Psoas muscle (tissue), 8 donors: ENCODE measurements at places on chromosomes 3 and 15. TPM values are rescaled to one million over a fixed set of nuclear protein-coding genes. Genes with fewer than 3 reads are reported as not detected.
A peak's percentile ranks its signal among the peaks of the same experiment; 100 is the strongest.

The ARL8B gene
- total RNA-seq: 77.6 TPM

- no peaks in the 10 kb centered on the region for H3K4me1 ChIP-seq
- DNase-seq: no peak
- no peak overlapping the region for H3K4me3 ChIP-seq
- H3K27ac ChIP-seq: no peak overlapping the region
- peaks cover 2% of the 10 kb centered on the region for H3K27me3 ChIP-seq
- no peaks in the 10 kb centered on the region for H3K36me3 ChIP-seq
Measured at GRCh38 chr3:111252779-111253178, 181.2 kb downstream of the NECTIN3 start.

- no peak overlapping the region for H3K27ac ChIP-seq
- H3K4me3 ChIP-seq: no peak overlapping the region
- no peaks in the 10 kb centered on the region for H3K27me3 ChIP-seq
- no peaks in the 10 kb centered on the region for H3K36me3 ChIP-seq
- no peaks in the 10 kb centered on the region for H3K4me1 ChIP-seq
Measured at GRCh38 chr3:56421205-56421604, 47.1 kb downstream of the ERC2 start.

DNA sequence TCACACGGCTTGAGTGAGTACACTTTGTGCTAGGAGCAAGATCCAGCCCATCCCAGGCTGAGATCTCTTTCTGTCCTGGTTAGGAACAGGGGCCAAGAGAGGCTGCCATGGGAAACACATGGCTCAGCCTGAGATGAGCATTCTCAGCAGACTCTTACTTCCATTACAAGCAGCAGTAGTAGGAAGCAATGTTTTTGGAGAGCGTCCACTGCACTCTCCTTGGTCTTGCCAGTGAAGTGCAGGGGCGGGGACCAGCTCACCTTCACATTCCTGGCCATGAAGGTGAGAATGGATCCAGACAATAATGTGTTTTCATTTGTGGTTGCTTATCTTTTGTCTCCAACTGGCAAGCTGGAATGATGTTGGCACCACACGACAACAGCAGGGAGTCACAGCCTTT is 24.7 kb downstream of the ZNF80 start:
- H3K36me3 ChIP-seq: no peaks in the 10 kb centered on the region
- DNase-seq: no peak
- H3K4me1 ChIP-seq: no peaks in the 10 kb centered on the region
- no peak overlapping the region for H3K4me3 ChIP-seq
- H3K27ac ChIP-seq: no peak overlapping the region
- H3K27me3 ChIP-seq: no peaks in the 10 kb centered on the region

- DNase-seq: peak; percentile 57
- H3K36me3 ChIP-seq: no peaks in the 10 kb centered on the region
Measured at GRCh38 chr15:93520206-93520605, 431.2 kb upstream of the RGMA start.

The RTP1 gene
- total RNA-seq: not detected

- no peak overlapping the region for H3K27ac ChIP-seq
- H3K4me1 ChIP-seq: no peaks in the 10 kb centered on the region
- no peak overlapping the region for H3K4me3 ChIP-seq
- no peaks in the 10 kb centered on the region for H3K36me3 ChIP-seq
Measured at GRCh38 chr15:93829115-93829870, 402.1 kb upstream of the MCTP2 start.

- no peaks in the 10 kb centered on the region for H3K27me3 ChIP-seq
- no peaks in the 10 kb centered on the region for H3K4me1 ChIP-seq
- DNase-seq: no peak
- H3K4me3 ChIP-seq: no peak overlapping the region
Measured at GRCh38 chr3:125271127-125271526, 58.6 kb upstream of the SLC12A8 start.
